ENCODE measurements at places on chromosomes 5 and 9.
A peak's percentile ranks its signal among the peaks of the same experiment; 100 is the strongest.

DNA sequence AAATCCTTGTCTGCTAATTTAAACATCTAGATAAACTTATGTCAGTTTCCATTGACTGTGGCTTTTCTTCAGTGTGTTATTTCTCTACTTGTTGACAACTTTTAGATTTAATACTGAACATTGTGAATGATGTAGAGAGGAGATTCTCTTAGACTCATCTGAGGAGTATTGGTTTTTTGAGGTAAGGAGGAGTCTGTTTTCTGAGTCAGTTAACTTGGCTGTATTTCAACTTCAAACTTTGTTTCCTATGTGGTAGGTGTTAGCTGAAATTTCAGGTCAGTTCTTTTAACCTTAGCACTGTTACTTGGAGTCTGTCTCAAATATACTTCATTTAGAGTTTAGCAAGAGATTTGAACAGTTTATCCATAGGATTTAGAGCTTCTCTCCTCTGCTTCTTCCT is 67.9 kb downstream of the XRCC4 start:
- no peak for DNase-seq

DNA sequence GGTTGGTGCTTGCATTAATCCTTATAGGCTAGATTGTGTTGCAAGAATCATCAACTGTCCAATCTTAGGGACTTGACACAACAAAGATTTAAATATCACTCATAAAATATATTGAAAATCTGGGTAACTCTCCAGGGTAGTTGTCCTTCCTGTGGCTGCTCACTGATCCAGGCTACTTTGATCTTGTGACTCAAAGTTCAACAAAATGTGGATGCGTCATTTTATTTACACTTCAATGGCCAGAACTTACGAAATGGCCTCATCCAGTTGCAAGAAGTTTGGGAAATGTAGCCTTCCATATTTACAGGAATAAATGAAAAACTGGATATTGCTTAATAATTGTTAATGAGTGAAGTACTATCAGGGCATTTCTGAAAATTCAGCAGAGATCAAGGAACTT is 235.5 kb upstream of the ACTBL2 start:
- DNase-seq: no peak

DNA sequence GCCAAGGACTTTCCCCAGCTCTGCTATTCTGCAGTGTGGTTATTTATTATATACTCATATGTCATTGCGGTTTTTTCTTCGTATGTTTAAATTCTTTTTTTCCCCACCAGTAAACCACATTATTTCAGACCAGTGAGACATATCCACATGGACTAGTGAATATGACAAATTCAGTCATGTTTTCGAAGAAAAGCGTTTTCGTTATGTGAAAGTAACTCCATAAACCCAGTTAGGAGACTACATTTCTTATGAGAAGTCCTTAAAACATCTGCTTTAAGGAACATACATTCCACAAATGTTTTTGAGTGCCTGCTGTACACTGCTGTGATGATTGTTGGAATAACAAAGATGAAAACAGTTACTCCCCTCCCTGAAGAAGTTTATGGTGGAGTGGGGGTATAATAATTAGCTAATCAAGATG is 591.8 kb upstream of the CLINT1 start:
- no peak for DNase-seq

GRCh38 chr9:1554081-1555035 is 460.8 kb upstream of the SMARCA2 start:
- no peak for DNase-seq

DNA sequence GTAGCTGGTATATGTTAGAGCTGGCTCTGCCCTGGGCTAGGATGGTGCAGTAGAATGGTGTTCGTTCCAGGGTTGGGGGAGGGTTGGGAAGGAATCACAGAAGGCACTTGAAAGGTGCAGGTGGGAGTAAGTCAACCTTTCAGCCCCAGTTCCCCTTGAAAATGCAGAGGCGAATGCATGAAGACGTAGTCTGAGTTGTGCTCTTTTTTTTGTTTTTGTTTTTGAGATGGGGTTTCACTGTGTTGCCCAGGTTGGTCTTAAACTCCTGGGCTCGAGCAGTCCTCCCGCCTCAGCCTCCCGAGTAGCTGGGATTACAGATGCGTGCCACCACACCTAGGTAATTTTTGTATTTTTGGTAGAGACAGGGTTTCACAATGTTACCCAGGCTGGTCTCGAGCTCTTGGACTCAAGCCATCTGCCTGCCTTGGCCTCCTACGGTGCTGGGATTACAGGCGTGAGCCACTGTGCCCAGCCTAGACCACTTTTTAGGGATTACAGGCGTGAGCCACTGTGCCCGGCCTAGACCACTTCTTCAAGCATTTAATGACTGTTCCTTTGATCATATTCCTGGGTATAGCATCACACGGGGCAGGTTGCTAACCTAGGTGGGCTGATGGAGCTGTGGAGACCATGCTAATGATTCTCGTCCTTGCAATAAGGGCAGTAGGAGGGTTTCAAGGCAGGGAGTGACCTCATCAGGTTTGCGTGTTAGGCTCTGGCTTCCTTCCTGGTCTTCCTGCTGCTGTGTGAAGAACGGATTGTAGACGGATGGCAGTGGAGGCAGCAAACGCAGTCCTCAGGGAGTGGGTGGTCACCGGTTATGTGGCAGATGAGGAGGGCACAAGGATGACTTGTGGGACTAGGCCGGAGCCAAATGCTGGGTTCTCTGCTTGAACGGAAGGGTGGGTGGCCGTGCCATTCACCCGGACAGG is 13.7 kb downstream of the EHMT1 start:
- DNase-seq: no peak

DNA sequence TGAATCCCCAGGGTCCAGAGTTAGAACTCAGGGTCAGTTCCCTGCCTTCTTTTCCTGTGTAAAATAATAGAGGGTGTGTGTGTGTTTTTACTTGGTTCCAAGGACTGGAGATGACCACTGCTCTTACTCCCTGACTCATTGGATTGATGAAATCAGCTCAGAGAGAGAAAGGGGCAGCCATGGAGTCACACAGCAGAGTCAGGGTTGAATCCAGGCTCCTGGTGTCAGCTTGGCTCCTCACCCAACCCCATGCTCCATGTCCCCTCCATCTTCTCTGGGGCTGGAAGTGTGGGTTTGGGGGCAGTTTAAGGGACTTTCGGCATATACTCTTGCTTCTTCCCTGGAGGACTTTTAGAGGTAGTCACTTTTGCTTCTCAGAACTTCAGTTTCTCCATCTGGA is 21.6 kb downstream of the DAB2IP start:
- no peak for DNase-seq

DNA sequence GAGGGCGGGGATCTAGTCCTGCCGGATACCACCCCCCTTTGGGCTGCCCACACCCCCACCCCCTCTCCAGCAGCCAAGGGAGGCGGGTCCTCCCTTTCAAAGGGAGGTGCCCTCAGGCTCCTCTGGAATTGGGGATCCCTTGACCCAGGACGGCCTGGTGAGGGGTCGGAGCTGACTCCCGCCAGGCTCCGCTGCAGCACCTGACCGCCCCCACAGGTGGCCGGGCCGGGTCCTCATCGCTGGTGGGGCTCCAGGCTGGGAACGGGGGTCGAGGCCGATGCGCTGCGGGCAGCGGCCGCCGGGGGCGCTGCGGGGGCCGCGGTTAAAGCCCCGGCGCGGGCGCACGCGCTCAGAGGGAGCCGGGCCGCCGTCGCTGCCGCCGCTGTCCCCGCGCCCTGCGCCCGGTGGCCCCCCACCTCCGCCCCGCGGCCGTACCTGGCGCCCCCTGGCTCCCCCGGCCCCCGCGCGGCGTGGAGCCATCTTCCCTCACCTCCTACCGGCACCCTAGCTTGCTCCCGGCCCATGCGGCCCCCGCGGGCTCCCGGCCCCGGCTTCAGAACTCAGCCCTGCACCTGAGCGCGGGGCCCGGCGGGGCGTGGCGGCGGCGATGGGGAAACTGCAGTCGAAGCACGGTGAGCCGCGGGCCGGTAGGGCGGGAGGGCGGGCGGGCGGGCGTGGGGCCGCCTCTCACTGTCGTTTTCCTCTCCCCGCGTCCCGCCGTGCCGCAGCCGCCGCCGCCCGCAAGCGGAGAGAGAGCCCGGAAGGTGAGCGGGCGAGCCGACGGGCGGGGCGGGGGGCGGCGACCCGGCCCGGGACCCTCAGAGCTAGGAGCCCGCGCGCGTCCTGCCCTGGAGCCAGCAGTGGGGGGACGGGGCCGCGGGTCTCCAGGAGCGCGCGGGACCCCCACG is at the start of gene NKD2:
Gene NKD2 (plus strand): TSS at position 352 of the 908 bp plus-strand sequence. CDS start 256 bp downstream, at position 608.
- DNase-seq: no peak

DNA sequence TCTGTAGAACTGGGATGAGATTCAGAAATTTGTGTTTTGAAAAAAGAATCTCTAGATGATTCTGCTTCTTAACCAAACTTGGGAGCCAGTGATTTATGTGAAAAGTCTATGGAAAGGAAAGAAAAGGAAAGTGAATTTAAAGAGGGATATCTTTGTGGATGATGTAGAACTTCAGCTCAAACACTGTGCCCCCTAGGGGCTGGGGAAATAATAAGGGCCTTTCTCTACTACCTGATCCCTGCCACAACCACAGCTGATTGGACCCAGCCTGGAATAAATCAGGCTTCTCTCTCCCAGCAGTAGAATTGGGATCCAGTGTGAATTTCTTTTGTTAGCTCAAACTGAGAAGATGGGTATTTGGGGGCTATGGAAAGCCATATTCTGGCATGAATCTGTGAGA is 155.0 kb downstream of the PRELID2 start:
- no peak for DNase-seq

DNA sequence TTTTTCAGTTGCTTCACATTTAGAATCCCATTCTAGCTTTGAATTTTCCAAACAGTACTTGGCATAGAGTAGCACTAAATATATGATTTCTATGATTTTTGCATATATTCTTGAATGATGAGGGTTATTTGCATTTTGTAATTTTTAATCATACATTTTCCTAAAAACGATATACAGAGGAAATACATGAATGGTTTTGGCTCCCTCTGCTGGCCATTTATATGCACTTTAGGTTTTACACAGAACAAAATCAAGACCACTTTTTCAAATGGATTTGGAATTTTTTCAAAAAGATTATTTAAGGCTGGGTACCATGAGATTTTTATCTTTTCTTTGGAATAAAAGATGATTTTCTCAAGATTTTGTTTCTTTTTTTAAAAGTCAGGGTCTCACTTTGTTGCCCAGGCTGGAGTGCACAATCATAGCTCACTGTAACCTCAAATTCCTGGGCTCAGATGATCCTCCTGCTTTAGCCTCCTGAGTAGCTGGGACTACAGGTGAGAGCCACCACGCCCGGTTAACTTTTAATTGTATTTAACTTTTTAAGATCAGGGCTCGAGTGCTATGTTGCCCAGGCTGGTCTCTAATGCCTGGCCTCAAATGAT is 16.7 kb upstream of the COMMD10 start:
- peak; percentile 14 for DNase-seq

DNA sequence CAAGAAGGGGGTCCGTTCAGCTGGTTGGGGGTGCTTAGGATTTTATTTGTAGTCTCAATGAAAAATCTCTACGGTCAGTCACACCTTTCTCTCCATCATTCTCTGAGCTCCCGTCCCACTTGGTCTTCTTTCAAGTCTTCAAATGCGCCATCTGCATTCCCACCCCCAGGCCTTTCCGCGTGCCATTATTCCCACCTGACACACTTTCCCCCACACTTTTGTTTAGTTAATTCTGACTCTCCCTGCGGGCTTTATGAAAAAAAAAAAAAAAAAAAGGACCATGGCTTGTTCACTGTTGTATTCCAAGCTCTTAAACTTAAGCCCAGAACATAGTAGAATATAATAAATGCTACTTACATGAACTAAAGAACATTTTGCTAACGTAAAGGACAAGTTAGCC is 11.7 kb upstream of the OR5C1 start:
- no peak for DNase-seq

DNA sequence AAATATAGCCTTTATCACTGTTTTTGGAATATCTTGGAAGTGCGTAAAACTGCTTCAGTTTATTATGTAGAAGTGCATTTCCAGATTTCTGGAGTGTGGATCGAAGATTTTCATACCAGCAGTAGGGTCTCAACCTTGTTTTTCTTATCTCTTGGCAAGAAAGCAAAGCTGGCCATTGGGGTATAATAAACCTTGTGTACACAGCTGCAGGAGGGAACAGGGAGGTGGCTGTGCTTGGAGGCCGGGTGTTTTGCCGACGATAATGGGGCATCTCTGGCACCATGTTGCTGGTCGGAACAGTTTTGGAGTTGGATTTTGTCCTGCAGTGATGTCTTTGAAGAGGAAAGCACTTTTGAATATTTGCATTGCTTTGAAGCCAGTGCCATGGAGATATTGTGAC is 308.8 kb upstream of the DMRT1 start:
- no peak for DNase-seq

DNA sequence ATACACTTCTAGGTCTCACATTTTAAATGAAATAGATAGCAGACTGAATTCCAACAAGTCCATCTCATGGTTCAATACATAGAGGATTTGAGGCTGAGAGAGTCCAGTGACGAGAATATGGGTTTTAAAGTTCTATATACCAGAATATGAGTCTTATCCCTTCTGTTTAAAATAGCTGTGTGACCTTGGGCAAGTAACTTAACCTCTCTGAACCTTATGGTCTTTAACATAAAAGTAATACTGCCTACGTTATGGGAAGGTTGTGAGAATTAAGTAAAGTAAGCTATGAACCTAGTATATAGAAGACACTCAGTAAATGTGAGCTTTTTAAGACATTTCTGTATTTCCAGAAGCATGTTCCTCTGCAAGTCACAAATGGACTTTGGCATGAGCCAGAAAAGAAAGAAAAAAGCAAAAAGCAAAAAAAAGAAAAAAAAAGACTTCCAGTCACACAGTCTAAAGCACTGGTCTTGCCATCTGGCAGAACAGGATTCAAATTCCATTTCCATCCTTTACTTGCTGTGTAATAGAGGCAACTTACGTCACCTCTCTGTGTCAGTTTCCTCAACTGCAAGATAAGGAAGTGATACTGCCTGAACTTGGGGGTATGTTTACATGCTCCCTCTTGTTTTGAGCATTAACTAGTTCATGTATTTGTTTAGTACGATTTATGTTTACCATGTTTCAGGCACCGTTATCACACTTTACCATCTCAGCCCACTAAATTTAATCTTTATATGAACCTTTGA is 248.2 kb downstream of the TRIM32 start:
- no peak for DNase-seq

- DNase-seq: no peak
These were observed 95.1 kb downstream of the BRINP1 start for GRCh38 chr9:119273984-119274665.

DNA sequence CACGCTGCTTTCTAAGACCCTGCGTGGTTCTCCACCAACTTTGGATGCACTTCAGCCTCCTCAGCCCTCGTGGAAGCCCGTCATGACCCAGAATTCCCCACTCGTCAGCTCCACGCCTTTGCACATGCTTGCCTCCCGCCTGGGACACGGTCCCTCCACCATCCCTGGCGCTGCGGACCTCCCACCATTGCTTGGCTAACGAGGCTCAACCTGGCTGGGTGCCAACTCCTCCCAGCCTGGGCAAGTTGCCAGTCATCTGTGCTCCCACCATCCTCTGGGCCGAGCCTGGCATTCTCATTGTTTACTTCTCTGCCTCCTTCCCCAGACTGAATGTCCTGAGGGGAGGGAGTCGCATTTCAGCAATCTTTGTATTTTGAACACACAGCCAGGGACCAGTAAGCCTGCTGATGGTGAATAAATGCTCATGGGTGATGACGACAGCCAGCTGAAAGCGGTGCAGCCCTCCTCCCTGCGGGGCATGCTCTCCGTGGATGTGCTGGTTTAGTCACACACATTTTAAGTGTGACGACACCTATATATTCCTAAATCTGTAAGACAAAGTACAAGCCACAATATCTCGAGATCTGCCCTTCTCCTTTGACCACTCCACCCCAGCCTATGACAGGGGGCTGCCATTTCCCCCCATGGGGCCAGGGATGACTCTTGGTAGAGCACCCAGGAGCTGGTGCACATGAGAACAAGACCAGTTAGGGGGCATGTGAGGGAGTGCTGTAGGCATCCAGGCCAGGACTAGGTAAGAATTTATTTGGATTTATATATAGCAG is 37.6 kb downstream of the ANKRD33B start:
- no peak for DNase-seq
